ENCODE measurements at places on chromosomes 12 and 14.

- DNase-seq, result no peak
- H3K4me3 ChIP-seq, result no peak overlapping the region
- no peaks in the 10 kb centered on the region for H3K27me3 ChIP-seq
- H3K36me3 ChIP-seq, result no peaks in the 10 kb centered on the region
These were observed 336.1 kb downstream of the RPS29 start for GRCh38 chr14:49250109-49250508.

DNA sequence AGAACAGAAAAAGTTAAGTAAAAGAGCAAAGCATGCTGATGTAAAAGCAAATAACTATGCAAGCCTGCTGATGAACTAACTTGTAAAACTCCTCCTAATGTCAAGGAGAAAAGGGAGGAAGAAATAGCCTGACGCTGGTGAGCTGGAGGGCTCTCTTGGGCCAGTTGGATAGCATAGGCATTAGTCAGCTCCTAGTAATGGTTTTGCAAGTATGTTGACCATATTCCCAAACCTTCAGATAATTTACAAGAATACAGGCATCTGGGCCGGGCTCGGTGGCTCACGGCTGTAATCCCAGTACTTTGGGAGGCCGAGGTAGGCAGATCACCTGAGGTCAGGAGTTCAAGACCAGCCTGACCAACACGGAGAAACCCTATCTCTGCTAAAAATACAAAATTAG, 871.4 kb downstream of the C12orf50 start:
- no peaks in the 10 kb centered on the region for H3K36me3 ChIP-seq
- H3K27me3 ChIP-seq, result no peaks in the 10 kb centered on the region
- DNase-seq, result no peak
- no peaks in the 10 kb centered on the region for H3K4me1 ChIP-seq
- no peak overlapping the region for H3K27ac ChIP-seq

DNA sequence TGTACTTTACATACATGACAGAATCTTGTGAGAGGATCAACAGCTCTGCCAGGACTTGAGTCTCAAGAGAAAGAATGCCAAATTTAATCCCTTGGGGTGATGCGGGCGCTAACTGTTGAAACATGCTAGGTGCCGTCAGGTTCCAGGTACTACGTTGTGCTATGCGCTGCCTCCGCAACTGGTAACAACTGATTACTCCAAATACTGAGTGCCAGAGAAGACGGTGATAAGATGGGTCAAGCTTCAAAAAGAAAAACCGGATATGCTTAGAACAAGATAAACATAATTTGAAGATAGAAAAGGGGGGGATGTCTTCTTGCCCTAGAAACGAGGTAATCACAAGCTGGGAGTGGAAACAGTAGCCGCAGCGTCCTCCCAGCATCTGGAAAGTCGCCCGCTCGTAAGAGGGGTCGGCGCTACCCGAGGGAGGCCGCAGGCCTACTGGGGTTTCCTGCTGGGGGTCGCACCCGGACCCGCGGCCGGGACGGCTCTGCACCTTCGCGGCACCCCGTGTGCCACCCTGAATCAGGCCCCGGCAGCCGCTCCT, 678 bp downstream of the ZBTB25 start:
- no peaks in the 10 kb centered on the region for H3K27me3 ChIP-seq
- peak; percentile 31 for DNase-seq
- peak overlapping the region; percentile 100 for H3K27ac ChIP-seq

DNA sequence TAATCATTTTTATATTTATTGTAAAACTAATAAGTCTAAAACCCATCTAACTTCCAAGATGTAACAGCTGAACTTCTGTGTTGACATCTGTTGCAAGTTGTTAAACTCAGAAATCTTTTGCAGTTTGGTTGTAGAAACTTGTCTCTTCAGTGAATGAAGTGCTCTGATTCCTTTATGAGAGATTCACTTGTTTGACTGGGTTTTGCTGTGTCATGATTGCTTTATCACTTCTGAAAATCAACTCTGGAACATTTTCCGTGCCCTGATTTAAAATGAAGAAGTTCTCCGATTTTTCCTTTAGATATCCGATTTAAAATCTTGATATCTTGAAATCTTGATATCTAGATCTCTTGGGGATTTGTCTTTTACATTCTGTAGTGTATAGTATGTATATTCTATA, 65.1 kb downstream of the DIP2B start:
- H3K4me1 ChIP-seq, result peaks cover 29% of the 10 kb centered on the region
- H3K27ac ChIP-seq, result no peak overlapping the region
- H3K27me3 ChIP-seq, result no peaks in the 10 kb centered on the region
- no peak overlapping the region for H3K4me3 ChIP-seq
- H3K36me3 ChIP-seq, result peaks cover 6% of the 10 kb centered on the region
- DNase-seq, result no peak

DNA sequence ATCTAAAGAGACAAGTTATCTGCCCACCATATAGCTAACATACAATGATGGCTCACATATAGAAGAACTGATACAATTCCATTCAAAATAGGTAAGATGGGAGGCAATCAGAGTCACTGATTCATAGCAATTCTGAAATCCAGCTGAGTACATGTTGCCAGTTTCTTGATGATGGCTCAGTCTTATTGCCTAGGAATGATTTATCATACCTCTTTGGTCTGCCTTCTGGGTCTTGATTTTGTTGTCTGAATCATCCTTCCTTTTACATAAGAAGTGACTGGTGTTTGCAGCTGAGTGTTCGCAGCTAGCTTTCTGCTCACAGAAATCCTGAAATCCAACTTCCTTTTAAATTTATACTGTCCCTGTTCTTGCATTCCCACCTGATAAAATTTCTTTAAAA, 463.2 kb upstream of the MGAT4C start:
- no peaks in the 10 kb centered on the region for H3K27me3 ChIP-seq
- no peak overlapping the region for H3K27ac ChIP-seq
- no peak for DNase-seq
- no peak overlapping the region for H3K4me3 ChIP-seq
- H3K4me1 ChIP-seq, result no peaks in the 10 kb centered on the region

DNA sequence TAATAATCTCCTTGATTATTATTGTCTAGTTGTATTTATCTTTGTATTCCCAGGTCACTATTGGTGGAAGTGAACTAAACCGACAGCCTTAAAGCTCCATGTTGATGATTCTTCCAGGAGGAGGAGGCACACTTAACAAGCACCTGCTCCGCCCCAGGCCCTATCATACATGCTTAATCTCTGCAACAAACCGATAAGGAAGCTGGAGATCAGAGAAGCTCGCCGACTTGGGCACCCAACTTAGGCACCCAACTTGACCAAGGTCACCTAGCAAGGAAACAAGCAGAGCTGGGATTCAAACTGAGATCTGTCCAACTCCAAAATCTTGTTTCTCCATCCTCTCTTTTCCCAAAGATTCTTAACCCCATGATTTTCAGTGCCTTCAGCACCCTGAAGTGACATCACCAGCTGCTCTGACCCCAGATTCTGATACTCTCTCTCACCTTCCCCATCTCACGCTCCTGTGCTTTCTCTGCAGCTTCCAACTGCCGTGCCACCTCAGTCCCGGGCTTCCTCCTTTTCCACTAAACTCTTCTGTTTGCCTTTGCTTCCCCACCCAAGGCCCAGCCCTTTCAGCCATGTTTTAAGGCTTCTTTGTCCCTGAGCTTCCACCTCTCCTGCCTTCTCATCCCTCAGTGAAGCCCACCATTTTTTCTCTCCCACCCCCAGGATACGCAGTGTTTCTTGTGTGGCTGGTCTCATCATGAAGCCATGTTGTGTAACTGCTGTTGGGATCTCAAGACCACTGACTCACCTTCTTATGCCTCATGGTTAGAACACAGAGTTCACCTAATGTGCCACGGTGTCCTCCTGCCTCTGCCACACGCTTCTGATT, 6.6 kb upstream of the KRT18 start:
- no peaks in the 10 kb centered on the region for H3K36me3 ChIP-seq
- no peaks in the 10 kb centered on the region for H3K4me1 ChIP-seq
- no peak for DNase-seq
- H3K27me3 ChIP-seq, result peaks cover 12% of the 10 kb centered on the region
- no peak overlapping the region for H3K27ac ChIP-seq

DNA sequence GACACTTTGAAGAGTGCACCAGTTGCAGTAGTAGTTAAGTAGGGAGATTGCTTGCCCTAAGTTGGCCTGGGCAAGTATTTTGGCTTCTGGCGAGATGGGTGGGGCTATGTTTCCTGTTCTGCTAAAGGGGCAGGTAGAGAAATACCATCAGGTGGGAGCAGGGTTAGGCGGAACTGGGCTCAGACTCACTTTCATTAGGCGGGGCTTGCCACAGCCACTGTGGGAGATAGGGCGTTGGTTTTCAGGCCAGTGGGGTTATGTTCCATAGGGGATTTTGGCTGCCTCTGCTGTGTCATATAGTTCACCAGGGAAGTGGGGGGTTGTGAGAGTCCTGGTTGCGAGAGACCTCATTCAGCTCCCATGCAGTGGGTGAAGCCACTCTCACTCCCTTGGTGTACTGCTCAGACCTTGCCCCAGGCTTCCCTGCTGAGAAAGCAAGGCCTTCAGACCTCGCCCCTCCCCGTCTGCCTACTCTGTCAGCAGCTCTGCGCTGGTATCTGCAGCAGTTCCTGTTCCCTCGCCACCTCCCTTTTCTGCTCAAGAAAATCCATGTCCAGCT, 43.3 kb downstream of the AEBP2 start:
- H3K4me1 ChIP-seq, result peaks cover 52% of the 10 kb centered on the region
- peak; percentile 35 for DNase-seq
- H3K36me3 ChIP-seq, result peaks cover 82% of the 10 kb centered on the region
- peak overlapping the region; percentile 68 for H3K27ac ChIP-seq

DNA sequence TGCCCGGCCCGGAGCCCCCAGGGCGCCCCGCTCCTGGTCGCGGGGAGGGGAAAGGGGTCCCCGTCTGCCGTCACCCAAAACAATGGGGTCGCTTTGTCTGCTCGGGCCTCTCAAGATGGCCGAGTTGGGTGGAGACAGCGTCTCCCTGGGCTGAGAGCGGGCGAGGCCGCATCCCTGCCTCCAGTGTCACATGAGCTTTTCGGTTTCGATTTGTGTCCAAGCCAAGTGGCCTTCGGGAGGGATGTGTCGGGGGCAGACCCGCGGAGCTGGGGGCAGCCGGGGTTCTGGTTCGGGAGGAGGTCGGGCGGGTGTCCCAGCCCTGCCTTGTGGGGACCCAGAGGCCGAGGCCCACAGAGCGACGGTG, 790 bp downstream of the DYNC1H1 start:
- H3K4me3 ChIP-seq, result peak overlapping the region; percentile 87
- no peaks in the 10 kb centered on the region for H3K27me3 ChIP-seq
- H3K27ac ChIP-seq, result peak overlapping the region; percentile 91
- peaks cover 48% of the 10 kb centered on the region for H3K4me1 ChIP-seq
- H3K36me3 ChIP-seq, result peaks cover 6% of the 10 kb centered on the region

- H3K27ac ChIP-seq, result no peak overlapping the region
- H3K27me3 ChIP-seq, result no peaks in the 10 kb centered on the region
- no peaks in the 10 kb centered on the region for H3K4me1 ChIP-seq
- no peak for DNase-seq
These were observed 63.9 kb downstream of the TGFB3 start for GRCh38 chr14:75917946-75918335.

- no peak overlapping the region for H3K4me3 ChIP-seq
- H3K27me3 ChIP-seq, result no peaks in the 10 kb centered on the region
- H3K4me1 ChIP-seq, result no peaks in the 10 kb centered on the region
- no peaks in the 10 kb centered on the region for H3K36me3 ChIP-seq
- H3K27ac ChIP-seq, result no peak overlapping the region
These were observed 209.2 kb upstream of the C14orf180 start for GRCh38 chr14:104370256-104370870.

GRCh38 chr12:97398704-97399103, 63.9 kb upstream of the RMST start:
- H3K4me1 ChIP-seq, result no peaks in the 10 kb centered on the region
- no peak for DNase-seq
- H3K27me3 ChIP-seq, result no peaks in the 10 kb centered on the region
- no peak overlapping the region for H3K4me3 ChIP-seq
- H3K36me3 ChIP-seq, result no peaks in the 10 kb centered on the region
- no peak overlapping the region for H3K27ac ChIP-seq

GRCh38 chr14:94562022-94562421, 780 bp downstream of the SERPINA4 start:
- DNase-seq, result no peak
- H3K27me3 ChIP-seq, result no peaks in the 10 kb centered on the region
- H3K36me3 ChIP-seq, result no peaks in the 10 kb centered on the region

DNA sequence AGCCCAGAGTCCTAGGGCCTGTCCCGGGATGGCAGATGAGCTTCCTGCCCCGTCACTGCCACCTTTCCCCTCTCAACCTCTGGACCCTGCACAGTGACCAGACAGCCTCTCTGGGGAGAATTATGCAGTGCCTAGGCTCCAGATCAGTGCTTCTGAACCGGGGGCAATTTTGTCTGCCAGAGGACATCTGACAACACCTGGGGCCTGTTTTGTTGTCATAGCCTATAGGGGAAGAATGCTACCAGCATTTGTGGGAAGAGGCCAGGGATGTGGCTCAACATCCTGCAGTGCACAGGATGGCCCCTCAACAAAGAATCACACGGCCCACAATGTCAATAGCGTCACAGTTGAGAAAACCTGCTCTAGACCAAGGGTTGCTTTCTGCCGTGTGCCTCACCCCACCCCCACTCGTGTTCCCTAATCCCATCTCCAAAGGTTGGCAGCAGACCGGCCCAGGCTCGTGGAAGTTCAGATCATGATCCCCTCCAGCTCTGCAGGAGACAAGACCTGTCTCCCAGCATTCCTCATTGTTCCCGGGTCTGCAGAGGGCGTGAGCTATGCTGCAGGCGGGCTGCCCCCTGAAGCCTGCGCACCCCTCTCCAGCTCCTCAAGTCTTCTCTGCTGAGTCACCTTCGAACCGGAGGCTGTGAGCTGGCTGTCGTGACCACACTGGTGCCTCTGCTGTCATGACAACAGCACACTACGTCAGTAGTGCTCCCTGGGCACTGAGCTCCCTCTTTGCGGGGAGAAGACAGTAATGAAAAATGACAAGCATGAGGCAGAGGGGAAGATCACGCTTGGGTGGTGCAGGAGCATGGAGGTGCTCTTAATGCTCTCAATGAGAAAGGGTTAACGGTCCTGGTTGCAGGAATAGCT, 2.0 kb upstream of the GAPDH start:
- peak; percentile 89 for DNase-seq
- no peaks in the 10 kb centered on the region for H3K27me3 ChIP-seq
- peaks cover 76% of the 10 kb centered on the region for H3K36me3 ChIP-seq
- peak overlapping the region; percentile 98 for H3K27ac ChIP-seq
- H3K4me1 ChIP-seq, result peaks cover 36% of the 10 kb centered on the region

DNA sequence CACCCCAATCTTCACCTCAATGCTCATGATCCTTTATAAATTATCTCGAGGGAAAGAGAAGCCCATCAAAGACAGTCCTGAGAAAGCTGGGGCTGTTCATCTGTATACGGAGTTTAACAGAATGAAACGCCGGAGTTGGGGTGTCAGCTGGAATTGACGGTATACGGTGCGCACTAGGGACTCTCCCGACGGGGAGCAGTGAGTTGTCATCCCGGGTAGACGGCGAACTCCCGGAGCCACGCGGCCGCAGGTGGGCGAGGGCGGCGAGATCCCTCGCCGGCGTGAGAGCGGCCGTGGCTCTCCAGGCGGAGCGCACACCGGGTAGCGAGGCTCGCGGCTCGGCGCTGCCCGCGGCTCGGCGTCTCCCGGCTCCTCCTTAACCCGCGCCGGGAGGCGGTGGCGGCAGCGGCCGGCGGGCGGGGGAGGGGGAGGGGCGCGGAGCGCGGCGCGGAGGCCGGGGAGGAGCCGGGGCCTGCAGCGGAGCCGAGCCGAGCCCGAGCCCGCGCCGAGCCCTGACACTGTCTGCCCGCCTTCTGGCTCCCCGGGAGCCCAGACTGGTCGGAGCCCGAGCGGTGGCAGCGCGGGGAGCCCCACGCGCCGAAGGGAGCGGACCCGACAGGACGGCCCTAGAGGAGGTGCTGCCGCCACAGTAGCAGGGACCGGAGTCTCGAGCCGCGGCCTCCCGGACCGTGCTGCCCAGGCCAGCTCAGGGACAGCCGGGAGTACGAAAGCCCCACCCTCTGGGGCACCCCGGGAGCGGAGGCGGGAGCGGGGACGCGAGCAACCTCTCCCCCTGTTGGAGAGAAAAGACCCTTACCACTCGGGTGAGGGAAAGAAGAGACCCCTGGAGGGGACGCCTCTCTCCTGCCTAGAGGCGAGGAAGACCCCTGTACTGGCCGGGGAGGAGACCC, at the start of gene FOXJ2:
Gene FOXJ2 (plus strand): TSS at position 475 of the 911 bp plus-strand sequence. CDS start 7,117 bp downstream, outside the sequence.
- H3K36me3 ChIP-seq, result peaks cover 17% of the 10 kb centered on the region
- H3K4me1 ChIP-seq, result peaks cover 57% of the 10 kb centered on the region
- peak within 1 kb of the TSS; percentile 85 for H3K4me3 ChIP-seq
- no peaks in the 10 kb centered on the region for H3K27me3 ChIP-seq
